ENCODE measurements at places on chromosomes 1 and 21.

- no peak for DNase-seq
These were observed 260.5 kb downstream of the PRDM2 start for GRCh38 chr1:13960375-13960987.

- no peak for DNase-seq
These were observed 75.0 kb upstream of the MRPS6 start for GRCh38 chr21:33998402-33998801.

DNA sequence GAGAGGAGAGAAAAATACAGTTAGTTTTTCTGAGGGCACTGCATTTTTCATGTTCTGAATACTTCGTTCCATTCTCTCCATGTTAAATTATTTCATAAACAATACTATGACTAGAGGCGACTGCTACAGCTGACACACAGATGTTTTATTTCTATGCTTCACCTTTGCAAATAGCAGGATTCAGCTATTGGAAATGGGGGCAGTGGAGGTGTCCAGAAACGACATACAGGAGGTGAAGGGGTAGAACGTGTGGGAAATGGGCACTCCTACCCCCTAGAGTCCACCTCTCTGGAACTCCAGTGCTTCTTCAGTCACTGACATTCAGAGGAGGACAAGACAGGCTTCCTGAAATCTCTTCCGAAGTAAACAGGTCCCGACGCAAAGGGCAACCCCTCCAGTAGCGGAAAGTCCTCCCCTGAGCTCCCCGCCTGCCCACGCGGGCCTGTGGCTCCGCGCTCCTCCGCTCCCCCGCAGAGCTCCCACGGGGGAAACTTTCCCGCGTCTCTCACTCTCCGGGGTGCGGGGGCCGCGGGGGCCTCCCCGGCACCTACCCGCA, 480 bp downstream of the DPYD start:
- no peak for DNase-seq

DNA sequence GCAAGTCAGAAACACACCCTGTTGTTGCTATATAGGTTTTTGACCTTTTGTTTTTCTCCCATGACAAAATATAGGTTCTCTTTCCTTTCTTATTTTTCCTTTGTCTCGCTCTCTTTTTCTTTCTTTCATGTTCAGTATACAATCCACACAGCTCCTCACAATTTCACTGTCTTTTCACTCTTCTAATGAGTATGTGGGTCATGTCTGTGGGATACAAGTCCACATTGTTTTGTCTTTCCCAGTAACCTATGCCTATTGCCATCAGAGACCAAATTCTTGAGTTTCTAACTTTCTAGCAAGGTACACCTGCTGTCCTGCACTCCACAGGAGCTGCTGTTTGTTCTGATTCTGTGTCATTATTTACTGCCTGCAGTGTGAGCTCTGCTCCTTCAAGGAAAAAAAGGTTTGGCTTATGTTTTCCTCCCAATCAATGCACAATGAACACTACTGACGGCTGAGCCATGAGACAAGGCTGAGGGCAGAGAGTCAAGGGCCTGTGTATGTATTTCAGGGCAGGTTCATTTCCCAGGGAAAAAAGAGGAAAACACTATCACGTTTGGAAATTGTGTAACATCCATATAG, 453.8 kb downstream of the NEGR1 start:
- no peak for DNase-seq

- DNase-seq = no peak
These were observed 28.2 kb downstream of the TCEANC2 start for GRCh38 chr1:54081306-54082270.

DNA sequence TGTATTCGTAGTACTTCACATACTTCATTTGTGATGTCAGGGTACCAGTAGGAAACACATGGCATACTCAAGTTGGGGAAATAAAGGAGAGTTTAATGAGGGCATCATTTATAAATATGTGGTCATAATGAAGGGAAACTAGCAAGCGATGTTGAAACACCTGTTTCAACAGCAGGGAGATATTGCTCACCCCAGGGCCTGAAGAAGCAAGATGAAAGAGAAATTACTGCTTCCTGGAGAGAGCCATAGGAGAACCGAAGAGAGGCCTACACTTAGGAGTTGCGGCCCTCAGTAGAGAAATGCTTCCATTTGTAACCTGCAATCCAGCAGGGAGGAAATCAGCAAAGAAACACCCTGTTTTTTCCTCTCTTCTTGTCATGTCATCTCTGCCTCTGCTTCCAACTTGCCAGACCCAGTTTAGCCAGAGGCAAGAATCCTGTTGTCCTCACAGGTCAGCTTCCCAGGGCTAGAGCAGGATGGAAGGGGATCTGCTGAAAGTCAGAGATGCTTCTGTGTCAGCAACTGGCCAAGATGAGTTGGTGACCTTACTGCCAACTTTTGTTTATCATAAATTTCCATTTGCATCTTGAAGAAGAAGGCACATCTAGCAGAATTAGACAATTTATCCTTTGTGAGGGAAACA, 67.6 kb upstream of the TSPAN2 start:
- no peak for DNase-seq

Data from cortex of kidney (tissue), 1 donor.